Foreskin fibroblast (primary cell): ENCODE measurements at places on chromosomes 5 and 9.
A peak's percentile ranks its signal among the peaks of the same experiment; 100 is the strongest.

DNA sequence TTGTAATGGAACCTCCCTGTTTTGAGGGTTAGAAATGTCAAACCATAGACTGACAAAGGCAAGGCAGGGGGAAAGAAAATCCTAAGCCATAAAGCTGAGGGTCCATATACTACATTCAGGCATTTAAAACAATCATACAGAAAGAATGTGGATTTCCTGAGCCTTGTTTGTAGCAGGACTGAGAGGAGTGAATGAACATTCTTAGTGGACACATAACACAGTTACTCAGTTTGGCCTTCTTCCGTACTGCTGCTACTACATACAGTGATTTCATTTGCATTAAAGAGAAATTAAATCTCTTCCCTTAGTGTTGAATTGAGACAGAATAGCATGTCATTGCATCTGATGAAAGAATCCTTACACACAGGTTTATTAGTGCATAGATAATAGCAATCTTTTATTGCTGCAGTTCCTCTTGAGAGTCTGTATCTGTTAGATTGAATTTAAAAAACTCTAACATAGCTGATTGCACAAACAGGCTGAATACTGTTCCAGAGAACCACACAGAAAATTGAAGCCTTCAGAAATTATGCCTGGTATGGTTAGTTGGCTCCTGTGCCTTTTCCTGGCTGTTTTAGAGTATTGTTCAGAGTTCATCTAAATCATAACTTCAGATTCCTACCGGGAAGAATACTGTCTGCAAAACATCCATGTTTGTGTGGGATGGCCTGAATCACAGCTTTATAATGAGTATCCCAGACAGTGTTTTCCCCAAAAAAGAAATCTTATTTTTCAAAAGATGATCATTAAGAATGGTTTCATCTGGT lies 2.0 kb upstream of the MTX3 start:
- no peak for DNase-seq

DNA sequence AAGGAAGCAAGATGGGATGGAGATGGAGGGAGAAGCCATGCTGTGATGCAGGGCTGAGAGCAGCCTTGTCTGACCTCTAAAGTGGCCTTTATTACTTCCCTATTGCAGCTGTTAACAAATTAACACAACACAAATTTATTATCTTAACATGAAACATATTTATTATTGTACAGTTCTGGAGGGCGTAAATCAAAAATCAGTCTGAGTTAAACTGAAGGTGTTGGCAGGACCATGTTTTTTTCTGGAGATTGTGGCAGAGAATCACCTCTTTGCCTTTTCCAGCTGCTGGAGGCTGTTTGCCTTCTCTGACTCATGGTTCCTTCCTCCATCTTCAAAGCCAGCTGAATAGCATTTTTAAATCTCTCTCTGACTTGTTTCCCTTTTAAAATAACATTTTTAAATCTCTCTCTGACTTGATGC lies 7.2 kb upstream of the MCC start:
- peak; percentile 63 for DNase-seq

GRCh38 chr5:135240781-135241360 lies 158.2 kb downstream of the MACROH2A1 start:
- no peak for DNase-seq

- no peak for DNase-seq
Measured at GRCh38 chr5:135236908-135237747, 161.9 kb downstream of the MACROH2A1 start.

DNA sequence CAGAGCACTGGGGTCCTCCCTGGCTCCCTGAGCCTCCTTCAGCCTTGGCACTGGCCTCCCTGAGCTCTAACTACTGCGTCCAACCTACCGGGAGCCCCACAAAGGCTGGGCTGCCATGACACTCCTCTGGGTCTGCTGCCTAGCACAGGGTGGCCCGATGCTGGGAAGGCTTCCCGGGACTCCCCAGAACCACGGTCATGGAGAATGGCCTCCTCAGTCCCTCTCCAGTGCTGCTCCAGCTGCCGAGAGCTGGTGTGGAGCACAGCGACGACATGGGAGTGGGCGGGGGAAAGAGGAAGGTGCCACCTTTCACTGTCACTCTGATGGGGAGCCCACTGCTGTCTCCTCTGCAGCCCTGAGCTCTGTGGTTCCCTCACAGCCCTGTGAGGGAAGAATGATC lies 61.5 kb upstream of the RNF130 start:
- no peak for DNase-seq

GRCh38 chr9:70477907-70478480 lies 63.5 kb upstream of the KLF9 start:
- no peak for DNase-seq

GRCh38 chr5:139651853-139652787 lies 4.0 kb downstream of the CXXC5 start:
- peak; percentile 86 for DNase-seq

GRCh38 chr5:149732324-149733128 lies 2.4 kb downstream of the PPARGC1B start:
- DNase-seq: peak; percentile 22

GRCh38 chr5:92544036-92544435 lies 1037.0 kb downstream of the NR2F1-AS1 start:
- peak; percentile 28 for DNase-seq

- DNase-seq: peak; percentile 56
Measured at GRCh38 chr9:98318834-98319478, 63.5 kb upstream of the TBC1D2 start.
